ENCODE measurements at places on chromosomes 7 and 10.

DNA sequence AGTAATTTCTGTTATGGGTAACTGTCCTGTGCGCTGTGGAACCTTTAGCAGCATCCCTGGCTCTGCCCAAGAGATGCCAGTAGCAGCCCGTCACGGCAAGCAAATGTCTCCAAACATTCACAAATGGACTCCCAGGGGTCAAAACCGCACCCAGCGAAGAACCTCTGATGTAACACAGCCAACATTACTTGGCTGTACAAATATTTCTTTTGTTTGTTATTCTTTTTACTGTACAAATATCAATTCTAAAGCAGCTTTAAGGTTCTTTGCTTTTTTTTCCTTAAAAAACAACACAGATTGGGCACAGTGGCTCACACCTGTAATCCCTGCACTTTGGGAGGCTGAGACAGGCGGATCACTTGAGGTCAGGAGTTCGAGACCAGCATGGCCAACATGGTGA, 182.5 kb downstream of the KMT2E start:
- no peak overlapping the region for H3K4me3 ChIP-seq
- peaks cover 32% of the 10 kb centered on the region for H3K4me1 ChIP-seq
- no peak overlapping the region for H3K27ac ChIP-seq

GRCh38 chr10:104330168-104331110, 7.8 kb downstream of the ITPRIP start:
- peaks cover 95% of the 10 kb centered on the region for H3K4me1 ChIP-seq
- no peak for DNase-seq
- no peaks in the 10 kb centered on the region for H3K36me3 ChIP-seq
- H3K27me3 ChIP-seq, result no peaks in the 10 kb centered on the region
- H3K27ac ChIP-seq, result peak overlapping the region; percentile 100

DNA sequence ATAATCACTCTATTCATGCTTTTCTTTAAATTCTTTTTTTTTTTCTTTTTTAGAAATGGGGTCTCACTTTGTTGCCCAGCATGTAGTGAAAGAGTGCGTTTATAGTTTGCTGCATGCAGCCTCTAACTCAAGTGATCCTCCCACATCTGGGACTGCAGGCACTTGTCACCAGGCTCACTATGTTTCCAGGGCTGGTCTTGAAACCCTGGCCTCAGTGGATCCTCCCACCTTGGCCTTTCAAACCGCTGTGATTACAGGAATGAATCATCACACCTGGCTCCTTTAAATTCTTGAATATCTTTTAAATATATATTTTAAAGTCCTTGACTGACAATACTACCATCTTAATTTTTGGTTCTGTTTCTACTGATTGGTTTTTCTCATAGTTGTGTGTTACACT, 591.6 kb upstream of the KCND2 start:
- no peak overlapping the region for H3K27ac ChIP-seq
- H3K27me3 ChIP-seq, result no peaks in the 10 kb centered on the region
- H3K4me3 ChIP-seq, result no peak overlapping the region
- H3K4me1 ChIP-seq, result no peaks in the 10 kb centered on the region
- no peaks in the 10 kb centered on the region for H3K36me3 ChIP-seq

- H3K4me3 ChIP-seq, result no peak overlapping the region
- DNase-seq, result no peak
- H3K27me3 ChIP-seq, result peaks cover 12% of the 10 kb centered on the region
- H3K4me1 ChIP-seq, result no peaks in the 10 kb centered on the region
These were observed 149.7 kb downstream of the NOC3L start for GRCh38 chr10:94213001-94213530.

DNA sequence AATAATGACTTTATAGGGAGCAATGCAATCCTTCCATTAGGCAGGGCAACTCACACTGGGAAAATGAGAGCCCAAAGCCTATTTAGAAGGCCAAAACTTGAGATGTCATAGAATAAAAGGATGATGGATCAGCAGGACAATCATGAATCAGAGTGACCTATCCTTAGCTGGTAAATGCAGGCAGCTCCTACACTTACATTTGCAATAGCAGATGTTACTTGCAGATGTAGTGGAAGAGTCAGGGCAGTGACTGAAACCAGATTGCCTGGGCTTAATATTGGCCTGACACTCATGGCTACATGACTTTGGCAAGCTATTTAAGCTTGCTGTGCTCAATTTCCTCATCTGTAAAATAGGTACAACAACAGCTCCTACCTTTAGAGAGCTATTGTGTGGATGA, 98.7 kb downstream of the PRTFDC1 start:
- H3K4me3 ChIP-seq, result no peak overlapping the region
- H3K4me1 ChIP-seq, result peaks cover 7% of the 10 kb centered on the region
- no peaks in the 10 kb centered on the region for H3K27me3 ChIP-seq
- no peak for DNase-seq
- H3K36me3 ChIP-seq, result no peaks in the 10 kb centered on the region
- H3K27ac ChIP-seq, result no peak overlapping the region

- DNase-seq, result no peak
- H3K4me1 ChIP-seq, result no peaks in the 10 kb centered on the region
- H3K27ac ChIP-seq, result no peak overlapping the region
- H3K4me3 ChIP-seq, result no peak overlapping the region
- no peaks in the 10 kb centered on the region for H3K27me3 ChIP-seq
These were observed 84.3 kb downstream of the CD36 start for GRCh38 chr7:80722616-80723195.

GRCh38 chr10:46069771-46070463, 23.8 kb upstream of the MSMB start:
- DNase-seq, result no peak
- H3K36me3 ChIP-seq, result no peaks in the 10 kb centered on the region
- H3K4me1 ChIP-seq, result no peaks in the 10 kb centered on the region
- H3K27me3 ChIP-seq, result no peaks in the 10 kb centered on the region
- no peak overlapping the region for H3K4me3 ChIP-seq

- no peak overlapping the region for H3K27ac ChIP-seq
- no peak for DNase-seq
- H3K4me3 ChIP-seq, result no peak overlapping the region
- H3K27me3 ChIP-seq, result no peaks in the 10 kb centered on the region
- no peaks in the 10 kb centered on the region for H3K36me3 ChIP-seq
These were observed 59.3 kb downstream of the BMPER start for GRCh38 chr7:33964417-33965182.

GRCh38 chr7:2063563-2064260, 169.0 kb downstream of the MAD1L1 start:
- peak overlapping the region; percentile 77 for H3K27ac ChIP-seq
- H3K4me1 ChIP-seq, result peaks cover 28% of the 10 kb centered on the region
- no peak for DNase-seq
- H3K4me3 ChIP-seq, result peak overlapping the region; percentile 54
- H3K36me3 ChIP-seq, result peaks cover 6% of the 10 kb centered on the region

- H3K36me3 ChIP-seq, result no peaks in the 10 kb centered on the region
- peaks cover 35% of the 10 kb centered on the region for H3K27me3 ChIP-seq
- no peak overlapping the region for H3K4me3 ChIP-seq
These were observed 35.2 kb downstream of the LSMEM1 start for GRCh38 chr7:112515989-112516388.

GRCh38 chr7:92423710-92424131, 23.6 kb upstream of the GATAD1 start:
- peaks cover 13% of the 10 kb centered on the region for H3K4me1 ChIP-seq
- no peaks in the 10 kb centered on the region for H3K36me3 ChIP-seq
- H3K27me3 ChIP-seq, result peaks cover 19% of the 10 kb centered on the region

GRCh38 chr10:101573885-101574753, 13.9 kb downstream of the POLL start:
- no peaks in the 10 kb centered on the region for H3K36me3 ChIP-seq
- peaks cover 10% of the 10 kb centered on the region for H3K27me3 ChIP-seq
- no peak overlapping the region for H3K27ac ChIP-seq
- H3K4me1 ChIP-seq, result peaks cover 6% of the 10 kb centered on the region
- H3K4me3 ChIP-seq, result no peak overlapping the region
- no peak for DNase-seq

DNA sequence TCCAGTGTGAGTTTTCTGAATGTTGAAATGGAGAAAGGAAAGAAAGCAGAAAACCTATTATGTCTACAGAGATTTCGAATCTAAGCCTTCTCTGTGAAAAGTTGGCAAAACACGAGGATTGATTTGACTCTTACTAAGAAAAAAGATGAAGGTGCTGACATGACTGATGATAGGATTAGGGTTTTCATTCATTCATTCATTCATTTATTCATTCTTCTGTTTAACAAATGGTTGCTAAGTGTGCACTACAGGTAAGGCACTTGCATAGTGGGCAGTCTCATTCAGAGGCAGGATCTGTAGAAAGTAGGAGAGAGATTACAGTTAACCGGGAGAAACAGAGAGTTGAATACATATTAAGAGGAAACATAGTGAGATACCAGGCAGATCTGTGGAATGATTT, 137.1 kb downstream of the ZNF365 start:
- H3K27ac ChIP-seq, result no peak overlapping the region
- H3K27me3 ChIP-seq, result no peaks in the 10 kb centered on the region
- H3K4me3 ChIP-seq, result no peak overlapping the region
- DNase-seq, result no peak
- no peaks in the 10 kb centered on the region for H3K36me3 ChIP-seq

- H3K4me3 ChIP-seq, result no peak overlapping the region
- no peaks in the 10 kb centered on the region for H3K4me1 ChIP-seq
- no peaks in the 10 kb centered on the region for H3K36me3 ChIP-seq
- H3K27ac ChIP-seq, result no peak overlapping the region
These were observed 20.4 kb downstream of the SLC13A4 start for GRCh38 chr7:135707570-135707966.

GRCh38 chr10:47458466-47459154, 25.3 kb downstream of the ANXA8 start:
- H3K36me3 ChIP-seq, result no peaks in the 10 kb centered on the region
- no peak for DNase-seq
- H3K27ac ChIP-seq, result no peak overlapping the region
- no peaks in the 10 kb centered on the region for H3K4me1 ChIP-seq

DNA sequence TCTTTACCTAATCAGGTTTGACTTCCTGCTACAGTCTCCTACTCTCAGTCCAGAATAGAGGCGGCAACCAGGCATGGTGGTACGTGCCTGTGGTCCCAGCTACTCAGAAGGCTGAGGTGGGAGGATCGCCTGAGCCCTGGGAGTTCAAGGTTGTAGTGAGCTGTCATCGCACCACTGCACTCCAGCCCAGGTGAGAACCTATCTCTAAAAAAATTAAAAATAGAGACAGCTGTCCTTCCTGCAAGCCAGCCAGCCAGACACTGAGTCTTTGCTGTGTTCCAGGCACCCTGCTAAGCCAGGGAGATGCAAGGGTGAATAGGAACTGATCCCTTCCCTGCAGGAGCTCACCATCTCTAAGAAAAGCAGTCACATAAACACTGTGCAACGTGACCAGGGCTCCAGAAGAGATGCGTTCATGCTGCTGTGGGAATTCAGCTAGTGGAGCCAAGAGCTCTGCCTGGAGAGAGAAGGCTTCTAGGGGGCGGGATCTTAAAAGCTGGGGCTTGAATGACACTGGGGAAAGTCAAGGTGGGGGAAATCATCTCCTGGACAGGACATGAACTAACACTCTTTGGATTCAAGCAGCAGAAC, 22.1 kb upstream of the SLIT1 start:
- H3K36me3 ChIP-seq, result no peaks in the 10 kb centered on the region
- no peak overlapping the region for H3K27ac ChIP-seq
- no peak for DNase-seq
- H3K4me1 ChIP-seq, result no peaks in the 10 kb centered on the region

GRCh38 chr10:88491314-88491713, 91.8 kb downstream of the RNLS start:
- peaks cover 21% of the 10 kb centered on the region for H3K4me1 ChIP-seq
- H3K4me3 ChIP-seq, result no peak overlapping the region
- H3K36me3 ChIP-seq, result peaks cover 5% of the 10 kb centered on the region
- H3K27ac ChIP-seq, result no peak overlapping the region
- no peak for DNase-seq
- no peaks in the 10 kb centered on the region for H3K27me3 ChIP-seq

DNA sequence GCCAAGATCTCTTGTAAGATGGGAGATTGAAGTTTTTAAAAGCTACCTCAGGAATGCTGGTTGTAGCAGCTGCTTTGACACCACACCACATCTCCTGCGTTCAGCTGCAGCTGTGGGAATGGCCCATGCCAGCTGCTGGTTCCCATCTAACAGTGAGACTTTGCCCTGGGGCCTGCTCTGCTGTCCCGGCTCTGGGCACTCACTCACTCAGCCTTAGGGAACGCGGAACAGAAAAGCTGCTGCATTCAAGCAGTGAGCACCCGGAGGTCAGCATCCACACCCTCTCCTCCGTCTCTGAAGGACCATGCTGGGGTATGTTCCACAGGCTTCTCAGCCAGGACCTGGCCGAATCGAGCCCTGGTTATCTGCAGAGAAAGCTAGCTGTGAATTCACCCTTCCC, 197.1 kb upstream of the CXCL12 start:
- H3K27me3 ChIP-seq, result no peaks in the 10 kb centered on the region
- H3K4me1 ChIP-seq, result no peaks in the 10 kb centered on the region
- no peak overlapping the region for H3K4me3 ChIP-seq
- no peak for DNase-seq

- H3K4me1 ChIP-seq, result no peaks in the 10 kb centered on the region
- no peak for DNase-seq
- H3K4me3 ChIP-seq, result no peak overlapping the region
These were observed 126.4 kb downstream of the CFAP58 start for GRCh38 chr10:104479906-104480593.

- no peaks in the 10 kb centered on the region for H3K27me3 ChIP-seq
- H3K4me3 ChIP-seq, result no peak overlapping the region
- no peaks in the 10 kb centered on the region for H3K4me1 ChIP-seq
- no peak for DNase-seq
- H3K36me3 ChIP-seq, result no peaks in the 10 kb centered on the region
These were observed 25.4 kb upstream of the INPP5F start for GRCh38 chr10:119700321-119700954.

DNA sequence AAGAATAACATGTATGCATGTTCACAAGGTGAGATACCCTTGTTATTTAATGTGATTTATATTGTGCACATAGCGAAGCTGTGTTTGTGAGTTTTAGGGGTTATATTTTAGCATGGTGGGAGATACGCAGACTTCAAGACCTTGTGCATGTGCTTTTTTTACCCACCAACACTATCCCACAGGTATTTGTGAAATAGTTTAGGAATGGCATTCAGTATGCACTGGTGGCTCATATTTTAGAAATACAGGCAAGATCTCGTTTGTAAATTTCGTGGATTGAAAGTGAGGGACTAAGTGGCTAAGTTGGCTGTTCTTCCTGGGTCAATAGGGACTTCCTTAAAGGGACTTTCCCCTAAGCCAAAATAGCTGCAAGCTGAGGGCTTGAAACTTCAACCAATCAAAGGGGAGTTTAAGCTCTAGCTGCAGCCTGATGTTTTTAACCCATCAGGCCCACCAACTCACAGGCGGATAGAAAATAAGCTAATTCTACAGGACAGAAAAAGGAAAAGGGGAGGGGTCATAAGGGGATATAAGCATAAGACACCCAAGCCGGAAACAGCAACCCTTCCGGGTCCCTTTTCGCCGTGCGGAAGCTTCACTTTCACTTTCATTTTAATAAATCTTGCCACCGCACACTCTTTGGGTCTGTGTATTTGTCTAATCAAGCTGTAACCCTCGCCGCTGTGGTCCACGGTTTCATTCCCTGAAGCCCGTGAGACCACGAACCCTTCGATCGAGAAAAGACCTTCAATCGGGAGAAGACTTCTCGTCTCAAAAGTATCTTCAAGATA, 291.0 kb downstream of the GPR158 start:
- no peaks in the 10 kb centered on the region for H3K27me3 ChIP-seq
- H3K36me3 ChIP-seq, result no peaks in the 10 kb centered on the region
- H3K27ac ChIP-seq, result no peak overlapping the region
- no peak for DNase-seq

- no peak for DNase-seq
- no peak overlapping the region for H3K4me3 ChIP-seq
- no peaks in the 10 kb centered on the region for H3K4me1 ChIP-seq
These were observed 83.4 kb upstream of the ANLN start for GRCh38 chr7:36306222-36306621.
